ENCODE measurements at places on chromosomes 4 and X.
A peak's percentile ranks its signal among the peaks of the same experiment; 100 is the strongest.

DNA sequence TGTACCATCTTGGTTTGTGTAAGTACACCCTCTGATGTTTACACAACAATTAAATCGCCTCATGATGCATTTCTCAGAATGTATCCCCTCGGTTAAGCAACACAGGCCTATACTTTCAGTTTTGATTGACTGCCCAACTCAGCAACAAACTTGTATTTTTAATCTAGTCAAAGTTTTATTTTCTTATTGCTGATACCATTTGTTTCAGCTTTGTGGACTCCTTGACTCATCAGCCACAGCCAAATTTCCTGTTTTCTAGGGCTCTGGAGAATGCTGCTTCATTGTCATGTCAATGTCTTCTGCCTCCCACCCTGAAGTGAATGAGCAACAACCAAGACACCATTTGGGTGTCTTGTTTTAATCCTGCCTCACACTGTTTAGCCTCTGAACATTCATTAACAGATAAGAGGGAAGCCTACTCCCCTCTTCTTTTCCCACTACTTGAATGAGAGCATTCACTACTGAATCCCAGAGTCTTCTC is 14.0 kb downstream of the BBS12 start:
- DNase-seq: peak; percentile 38

- DNase-seq: no peak
Observed at GRCh38 chr4:165077034-165077578, 23.4 kb downstream of the TRIM75 start.

DNA sequence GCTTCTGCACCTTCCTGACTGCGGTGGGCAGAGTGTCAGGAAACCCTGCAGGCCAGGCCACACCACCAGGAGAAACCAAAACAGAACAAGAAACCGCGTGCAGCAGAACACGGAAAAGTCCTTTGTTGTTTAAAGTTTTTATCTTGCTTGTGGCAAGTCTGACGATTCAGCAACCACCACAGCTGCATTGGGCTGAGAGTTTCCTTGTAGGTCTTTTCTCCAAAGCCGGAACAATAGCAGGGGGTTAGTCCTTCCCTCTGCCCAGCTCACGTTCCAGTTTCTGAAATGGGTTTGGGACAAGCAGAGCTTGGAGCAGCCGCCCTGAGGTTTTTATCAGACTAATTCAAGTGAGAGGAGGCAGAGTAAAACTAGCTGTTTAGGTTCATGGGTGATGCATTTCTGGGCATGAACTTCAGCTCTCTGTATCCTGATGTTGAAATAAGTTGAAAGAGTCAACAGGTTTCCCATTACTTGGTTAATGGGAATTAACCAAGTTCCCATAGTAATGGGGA is 216.9 kb downstream of the PTTG2 start:
- DNase-seq: peak; percentile 80

- DNase-seq: no peak
Observed at GRCh38 chr4:79603681-79604080, 195.7 kb upstream of the GK2 start.

DNA sequence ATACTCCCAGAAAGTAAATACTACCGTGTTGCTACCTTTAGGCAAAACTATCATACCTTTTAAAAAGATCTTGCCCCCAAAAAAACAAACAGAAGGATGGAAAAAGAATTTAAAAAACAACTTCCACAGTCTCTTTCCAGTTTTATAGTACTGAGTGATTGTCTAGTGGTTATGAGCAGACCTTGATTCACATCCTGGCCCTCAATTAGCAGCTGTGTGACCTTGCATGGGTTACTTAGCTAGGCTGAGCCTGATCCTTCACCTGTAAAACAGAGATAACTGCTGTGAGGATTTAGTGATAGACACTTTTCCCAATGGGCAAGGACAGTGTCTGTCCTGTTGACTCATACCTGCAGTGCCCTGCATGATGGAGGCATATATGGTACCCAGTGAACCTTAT is 49.0 kb downstream of the SMAD1 start:
- DNase-seq: no peak

DNA sequence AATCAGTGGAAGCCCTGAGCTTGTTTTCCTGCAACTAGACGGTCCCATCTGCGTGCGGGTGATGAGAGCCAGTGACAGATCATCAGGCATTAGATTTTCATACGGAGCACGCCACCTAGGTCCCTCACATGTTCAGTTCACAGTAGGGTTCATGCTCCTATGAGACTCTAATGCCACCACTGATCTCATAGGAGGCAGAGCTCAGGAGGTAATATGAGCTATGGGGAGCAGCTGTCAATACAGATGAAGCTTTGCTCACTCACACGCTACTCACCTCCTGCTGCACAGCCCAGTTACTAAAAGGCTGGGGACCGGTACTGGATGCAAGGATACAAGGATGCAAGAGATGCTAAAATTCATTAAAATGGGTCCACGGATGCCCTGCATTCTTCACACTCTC is 61.2 kb downstream of the DHRSX start:
- no peak for DNase-seq

DNA sequence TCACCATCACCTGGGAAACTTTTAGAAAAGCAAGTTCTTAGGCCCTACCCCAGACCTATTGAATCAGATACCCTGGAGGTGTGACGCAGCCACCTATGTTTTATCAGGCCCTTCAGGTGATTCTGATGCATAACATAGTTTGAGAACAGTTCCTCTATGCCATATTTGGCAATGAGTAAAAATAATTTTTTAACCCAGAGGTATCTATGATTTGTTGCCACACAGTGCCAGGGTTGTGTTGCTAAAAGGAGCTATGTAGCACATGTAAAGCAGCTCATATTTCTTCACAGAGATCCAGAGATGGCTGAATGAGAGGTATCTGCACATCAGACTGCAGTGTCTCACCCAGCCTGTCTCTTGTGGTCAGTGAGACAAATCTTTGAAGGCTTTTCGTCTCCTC is 85.3 kb downstream of the PTPN13 start:
- no peak for DNase-seq

GRCh38 chr4:146916479-146917076 is 29.1 kb downstream of the TTC29 start:
- peak; percentile 69 for DNase-seq

DNA sequence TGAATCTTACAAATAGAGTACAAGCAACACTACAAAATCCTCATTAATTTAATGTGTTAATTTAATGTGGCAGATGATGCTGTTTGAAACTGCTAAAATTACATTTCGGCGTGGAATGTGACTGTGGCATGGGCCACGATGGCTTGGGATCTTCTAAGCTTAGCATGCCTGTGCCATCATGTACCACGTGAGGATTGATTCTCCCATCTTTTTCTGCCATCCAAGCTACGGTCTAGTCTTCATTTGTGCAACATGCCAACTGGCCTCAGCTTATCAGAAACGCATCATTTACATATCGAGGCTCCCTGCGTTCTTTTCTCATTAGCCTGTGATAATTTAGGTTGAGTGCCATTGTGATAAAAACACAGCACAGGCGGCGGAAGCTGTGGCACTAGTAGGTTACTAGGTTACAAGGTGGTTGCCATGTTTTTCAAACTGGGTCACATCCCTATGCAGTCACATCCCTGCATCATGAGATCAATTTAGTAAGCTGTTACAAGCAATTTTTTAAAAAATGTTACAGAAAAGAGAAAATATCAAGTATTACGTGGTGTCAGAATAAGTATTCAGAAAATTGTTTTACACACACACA is 189.9 kb upstream of the RBPJ start:
- DNase-seq: no peak

DNA sequence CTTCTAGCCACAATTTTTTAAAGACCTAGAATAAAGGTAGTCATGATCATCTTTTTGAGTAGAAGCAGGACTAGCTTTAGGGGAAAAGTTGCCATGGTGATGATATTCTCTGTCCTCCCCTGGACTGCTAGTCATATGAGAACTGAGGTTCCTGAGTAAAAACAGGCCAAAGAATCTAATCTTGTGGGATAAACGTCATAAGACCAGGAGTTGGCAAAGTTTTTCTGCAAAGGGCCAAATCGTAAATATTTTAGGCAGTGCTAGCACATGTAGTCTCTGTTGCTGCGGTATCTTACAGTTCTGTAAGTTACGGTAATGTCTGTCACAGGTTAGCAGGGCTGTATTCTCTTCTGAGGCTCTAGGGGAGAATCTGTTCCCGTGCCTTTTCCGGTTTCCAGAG is 3.4 kb downstream of the PRPS2 start:
- no peak for DNase-seq

GRCh38 chrX:19875050-19875431 is 12.4 kb downstream of the SH3KBP1 start:
- DNase-seq: no peak

DNA sequence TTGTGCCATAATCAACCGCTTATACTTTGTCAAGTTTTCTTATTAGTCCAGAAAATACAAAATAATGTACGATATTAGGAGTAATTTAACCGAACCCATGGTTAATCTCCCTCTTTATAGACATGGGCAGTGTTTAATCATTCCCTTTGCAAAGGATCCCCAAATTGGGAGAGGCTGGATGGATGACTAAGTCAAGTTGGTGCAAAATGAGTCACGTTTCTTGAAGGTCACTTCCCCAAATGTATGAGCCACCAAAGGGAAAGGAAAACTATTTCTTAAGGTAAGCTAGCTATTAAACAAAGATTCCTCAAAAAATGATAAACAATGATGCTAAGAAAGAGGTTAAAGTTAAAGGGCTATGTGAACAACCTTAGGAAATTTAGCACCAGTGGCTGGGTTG is 17.5 kb downstream of the MAML3 start:
- no peak for DNase-seq

GRCh38 chrX:96314985-96315384 is 369.7 kb upstream of the DIAPH2 start:
- DNase-seq: peak; percentile 5

- DNase-seq: no peak
Observed at GRCh38 chr4:14054391-14054790, 426.9 kb upstream of the BOD1L1 start.

DNA sequence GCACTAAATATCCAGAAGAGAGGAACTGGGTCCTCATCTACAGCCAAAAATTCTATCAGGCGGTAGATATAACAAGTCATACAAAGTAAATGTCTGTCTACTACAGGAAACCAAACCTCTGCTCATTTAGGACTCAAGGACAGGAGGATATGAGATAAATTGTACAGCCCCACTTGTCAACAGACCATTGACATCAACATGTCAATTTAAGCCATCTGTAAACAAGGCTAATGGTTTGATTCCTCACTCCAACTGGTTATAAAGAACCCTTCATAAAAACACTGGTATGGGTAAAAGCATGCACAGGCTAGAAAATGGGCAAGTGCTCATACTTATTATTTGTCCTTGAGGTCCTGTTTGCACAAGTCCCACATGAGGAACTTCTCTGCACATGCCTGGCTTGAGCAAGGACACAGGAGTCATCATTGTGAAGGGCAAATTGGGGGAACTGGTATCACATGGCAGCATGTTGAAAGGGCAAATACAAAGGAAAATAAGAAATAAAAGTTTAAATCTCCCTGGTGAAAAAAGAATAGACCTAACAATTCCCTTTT is 13.2 kb downstream of the RTL8B start:
- no peak for DNase-seq

DNA sequence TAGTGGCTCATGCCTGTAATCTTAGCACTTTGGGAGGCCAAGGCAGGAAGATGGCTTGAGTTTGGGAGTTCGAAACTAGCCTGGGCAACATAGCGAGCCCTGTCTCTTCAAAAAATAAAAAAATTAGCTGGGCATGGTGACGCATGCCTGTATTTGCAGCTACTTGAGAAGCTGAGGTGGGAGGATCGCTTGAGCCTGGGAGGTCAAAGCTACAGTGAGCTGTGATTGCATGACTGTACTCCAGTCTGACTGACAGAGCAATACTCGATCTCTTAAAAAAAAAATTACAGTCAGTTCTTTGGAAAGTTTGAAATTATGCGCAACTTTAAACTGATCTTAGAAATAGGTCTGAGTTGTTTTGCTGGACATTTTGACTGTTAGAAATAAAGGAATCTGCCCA is 55.8 kb downstream of the DOCK11 start:
- DNase-seq: no peak

DNA sequence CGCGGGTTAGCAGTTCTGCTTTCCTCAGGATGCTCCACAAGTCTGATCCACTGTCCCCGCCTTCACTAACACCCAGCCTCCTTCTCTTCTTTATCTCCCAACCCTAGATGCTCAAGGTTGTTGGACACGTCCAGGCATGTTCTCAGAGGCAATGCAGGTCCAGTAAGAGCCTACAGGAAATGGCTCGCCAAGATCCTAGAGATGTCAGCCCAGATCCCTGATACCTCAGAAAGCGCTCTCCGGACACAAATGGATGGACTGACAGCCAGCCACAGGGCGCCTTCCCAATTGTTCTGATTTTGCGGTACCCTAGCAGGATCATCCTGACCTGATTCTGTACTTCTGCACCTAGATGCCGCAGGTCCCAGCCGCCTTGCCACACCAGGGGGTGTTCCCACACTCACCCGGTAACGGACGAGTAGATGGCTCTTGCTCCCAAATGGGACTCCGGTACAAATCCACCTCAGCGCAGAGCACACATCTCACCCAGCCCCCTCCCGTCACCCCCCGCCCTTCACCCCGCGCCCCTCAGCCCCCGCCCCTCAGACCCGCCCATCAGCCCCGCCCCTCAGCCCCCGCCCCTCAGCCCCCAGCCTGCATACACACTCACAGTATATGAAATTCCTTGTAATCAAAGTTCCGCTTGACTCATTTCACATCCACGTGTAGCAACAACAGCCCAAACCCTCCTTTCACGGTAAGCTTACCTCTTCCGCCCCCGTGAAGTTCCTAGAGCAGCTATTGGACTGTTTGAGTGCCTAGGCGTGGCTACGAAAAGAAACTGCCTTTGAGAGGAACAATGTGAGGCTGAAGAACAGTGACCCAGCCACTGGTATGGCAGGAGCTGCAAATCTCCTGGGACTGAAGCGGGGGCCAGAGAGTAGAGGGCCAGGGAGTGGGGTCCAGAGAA is at the start of gene EDA2R:
EDA2R (minus strand) TSS at position 488 of the 910 bp plus-strand sequence. CDS start 23,058 bp downstream, outside the sequence.
- peak; percentile 93 for DNase-seq

GRCh38 chr4:184831153-184831552 is 5.4 kb upstream of the ACSL1 start:
- DNase-seq: no peak

DNA sequence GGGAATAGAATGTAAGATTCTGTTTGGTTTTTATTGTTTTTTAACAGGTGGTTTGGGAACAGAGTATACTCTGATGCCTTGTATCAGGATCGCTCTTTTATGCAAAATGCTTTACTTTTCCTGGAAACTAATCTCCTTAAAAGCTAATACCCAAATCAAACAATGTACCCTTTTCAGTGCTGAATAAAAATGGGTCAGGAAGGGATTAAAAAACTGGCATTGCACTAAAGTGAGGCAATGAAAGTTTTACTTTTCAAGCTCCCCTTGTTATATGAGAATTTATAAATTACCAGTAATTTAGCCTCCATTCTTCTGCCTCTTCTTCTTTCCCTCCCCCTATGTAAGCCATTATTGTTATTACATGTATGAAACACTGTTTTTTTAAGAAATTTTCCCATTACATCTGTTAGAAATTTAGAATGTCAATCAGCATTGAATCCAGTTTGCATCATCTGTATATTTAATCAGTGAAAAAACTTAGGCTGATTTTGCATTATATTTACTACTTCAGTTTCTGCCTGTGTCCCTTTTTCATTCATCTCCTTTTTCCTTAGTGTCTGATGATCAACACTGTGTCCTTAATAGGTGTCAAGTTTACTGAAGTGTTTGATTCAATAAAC is 89.7 kb upstream of the NPNT start:
- no peak for DNase-seq
